CD4-positive, alpha-beta T cell treated with Interleukin-4 for 4 hours (primary cell): ENCODE measurements at places on chromosomes 12 and 14.
A peak's percentile ranks its signal among the peaks of the same experiment; 100 is the strongest.

DNA sequence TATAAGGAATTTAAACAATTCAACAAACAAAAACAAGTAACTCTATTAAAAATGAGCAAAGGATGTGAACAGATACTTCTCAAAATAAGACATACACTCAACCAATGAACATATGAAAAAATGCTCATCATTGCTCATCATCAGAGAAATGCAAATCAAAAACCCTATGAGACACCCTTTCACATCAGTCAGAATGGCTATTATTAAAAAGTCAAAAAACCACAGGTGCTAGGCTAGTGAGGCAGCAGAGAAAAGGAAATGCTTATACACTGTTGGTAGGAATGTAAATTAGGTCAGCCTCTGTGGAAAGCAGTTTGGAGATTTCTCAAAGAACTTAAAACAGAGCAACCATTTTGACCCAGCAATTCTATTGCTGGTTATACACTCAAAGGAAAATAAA, 52.0 kb downstream of the NAV3 start:
- DNase-seq: no peak

- no peak for DNase-seq
Measured at GRCh38 chr14:72830356-72830755, 63.5 kb downstream of the DPF3 start.

DNA sequence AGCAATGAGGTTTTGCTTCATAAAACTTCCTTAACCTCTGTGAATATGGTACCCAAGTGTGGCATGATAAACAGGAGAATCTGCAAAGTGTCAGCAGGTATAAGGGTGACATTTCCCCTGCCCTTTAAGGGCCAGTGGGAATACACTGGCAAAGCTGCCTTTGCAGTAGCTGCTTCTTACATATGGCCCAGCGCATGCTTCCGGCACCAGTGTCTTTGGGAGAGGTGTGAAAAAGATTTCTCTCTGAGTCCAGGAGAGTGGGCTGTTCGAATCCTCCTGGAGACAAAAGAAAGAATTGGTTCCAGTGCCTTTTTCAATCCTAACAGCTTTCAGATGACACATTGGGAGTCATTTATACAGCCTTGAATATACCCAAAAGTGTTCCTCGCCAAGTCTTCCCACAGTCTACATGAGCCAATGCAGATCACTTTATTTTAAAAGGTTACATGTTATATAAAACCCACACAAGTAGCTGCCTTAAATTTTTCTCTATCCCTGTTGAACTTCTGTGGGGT, 437.7 kb downstream of the PRKD1 start:
- DNase-seq: no peak

DNA sequence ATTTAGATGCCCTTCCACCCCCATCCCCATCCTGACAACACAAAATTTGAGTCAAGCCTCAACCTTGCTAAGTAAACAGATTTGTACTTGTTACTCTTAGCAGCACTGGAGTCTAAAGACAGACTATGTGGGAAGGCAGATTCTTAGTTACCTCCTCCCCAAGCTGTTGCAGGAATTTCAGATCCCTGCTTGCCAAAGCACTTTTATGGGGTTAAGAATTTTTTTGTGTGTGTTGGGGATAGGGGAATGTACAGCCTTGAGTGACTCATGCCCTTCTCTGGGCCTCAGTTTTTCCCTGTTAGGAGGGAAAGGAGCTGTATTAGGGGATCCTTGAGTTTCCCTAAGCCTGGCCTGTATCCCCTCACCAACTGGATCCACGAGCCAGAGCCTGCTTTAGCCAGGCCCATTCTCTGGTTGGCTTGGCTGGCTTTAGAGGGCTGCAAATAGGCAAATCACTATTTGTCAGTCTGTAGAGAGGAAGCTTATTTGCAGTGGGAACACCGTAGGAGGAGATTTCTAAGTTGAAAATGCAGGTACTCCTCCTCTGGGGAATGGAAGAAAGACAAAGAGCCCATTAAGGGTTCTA, 27.7 kb upstream of the RNU6-8 start:
- no peak for DNase-seq

GRCh38 chr12:94596596-94596995, 53.8 kb downstream of the TMCC3 start:
- no peak for DNase-seq

DNA sequence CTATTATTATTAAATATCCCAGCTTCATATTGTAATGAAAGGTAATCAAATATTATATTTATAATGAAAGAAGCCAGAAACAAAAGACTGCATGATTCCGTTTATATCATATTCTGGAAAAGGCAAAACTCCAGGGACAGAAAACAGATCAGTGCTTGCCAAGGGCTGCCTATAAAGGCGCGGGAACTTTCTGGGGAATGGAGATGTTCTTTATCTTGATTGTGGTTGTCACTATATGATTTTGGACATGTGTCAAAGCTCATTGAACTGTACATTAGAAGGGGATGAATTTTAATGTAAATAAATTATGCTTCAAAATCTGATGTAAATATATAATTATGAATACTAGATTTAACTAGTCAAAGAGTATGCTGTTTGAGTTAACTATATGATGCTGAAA, 115.4 kb upstream of the KRAS start:
- DNase-seq: no peak

- no peak for DNase-seq
Measured at GRCh38 chr12:60162988-60163720, 567.3 kb downstream of the SLC16A7 start.

- DNase-seq: no peak
Measured at GRCh38 chr12:47222520-47223030, 142.8 kb upstream of the AMIGO2 start.

GRCh38 chr12:45509187-45509586, 220.3 kb upstream of the ARID2 start:
- DNase-seq: peak; percentile 6

GRCh38 chr12:58415716-58416115, 474.3 kb downstream of the ATP23 start:
- DNase-seq: no peak

GRCh38 chr12:6946033-6946919, 2.5 kb downstream of the C12orf57 start:
- peak; percentile 63 for DNase-seq

GRCh38 chr14:90979515-90979914, 80.9 kb downstream of the RPS6KA5 start:
- DNase-seq: no peak

- peak; percentile 50 for DNase-seq
Measured at GRCh38 chr14:77026930-77027537, 1.5 kb downstream of the IRF2BPL start.

DNA sequence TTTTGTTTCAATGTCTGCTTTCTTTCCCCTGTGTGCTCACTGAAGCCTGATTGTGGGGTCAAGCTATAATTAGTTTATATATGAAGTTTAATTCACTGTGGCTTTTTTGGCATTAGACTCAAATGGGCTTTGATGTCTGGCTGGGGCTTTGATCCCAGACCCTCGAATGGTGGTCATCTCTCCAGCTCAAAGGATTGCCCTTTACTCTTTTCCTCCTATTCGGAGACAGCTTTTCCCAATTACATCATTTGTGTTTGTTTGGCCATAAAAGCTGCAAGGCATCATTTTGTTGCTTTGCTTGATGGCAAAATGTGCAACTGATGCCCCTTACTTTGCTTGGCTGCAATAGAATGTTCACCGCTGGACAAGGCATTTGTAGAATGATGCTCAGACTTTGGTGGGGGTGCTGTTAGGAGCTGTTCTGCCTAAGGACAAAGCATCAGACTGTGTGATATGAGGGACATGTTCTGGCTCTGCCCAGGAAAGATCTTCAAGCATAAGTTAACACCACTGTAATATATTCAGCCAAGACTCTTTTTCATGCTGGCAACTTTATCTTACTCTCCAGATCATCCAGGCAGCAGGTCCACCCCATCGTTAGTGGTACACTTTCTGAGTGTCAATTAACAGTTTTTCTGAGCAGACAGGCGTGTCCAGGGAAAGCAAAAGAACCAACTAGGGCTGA, 3.2 kb upstream of the DACT1 start:
- no peak for DNase-seq

GRCh38 chr12:51269174-51270066, 795 bp downstream of the SMAGP start:
- DNase-seq: peak; percentile 60

DNA sequence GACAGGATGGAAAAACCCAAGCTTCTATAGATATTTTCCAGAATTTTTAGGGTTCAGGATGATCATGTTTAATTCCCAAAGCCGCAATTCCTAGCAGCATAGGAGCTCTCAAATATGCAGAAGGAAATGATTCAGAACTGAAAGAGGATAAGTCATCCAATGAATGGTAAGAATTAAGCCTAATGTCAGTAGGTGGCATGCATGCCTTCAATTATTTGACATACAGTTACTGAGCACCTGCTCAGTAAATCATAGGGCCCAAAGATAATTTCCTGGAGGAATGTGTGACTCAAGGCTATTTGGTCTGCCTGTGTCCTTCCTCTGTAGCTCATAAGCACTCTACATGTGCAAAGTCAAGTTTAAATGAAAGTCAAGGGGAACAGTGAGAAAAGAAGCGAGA, 116.8 kb upstream of the SLC38A4 start:
- DNase-seq: no peak

- DNase-seq: no peak
Measured at GRCh38 chr14:55950135-55950534, 168.1 kb upstream of the PELI2 start.

GRCh38 chr12:131735153-131735456, 24.2 kb downstream of the SFSWAP start:
- DNase-seq: no peak

DNA sequence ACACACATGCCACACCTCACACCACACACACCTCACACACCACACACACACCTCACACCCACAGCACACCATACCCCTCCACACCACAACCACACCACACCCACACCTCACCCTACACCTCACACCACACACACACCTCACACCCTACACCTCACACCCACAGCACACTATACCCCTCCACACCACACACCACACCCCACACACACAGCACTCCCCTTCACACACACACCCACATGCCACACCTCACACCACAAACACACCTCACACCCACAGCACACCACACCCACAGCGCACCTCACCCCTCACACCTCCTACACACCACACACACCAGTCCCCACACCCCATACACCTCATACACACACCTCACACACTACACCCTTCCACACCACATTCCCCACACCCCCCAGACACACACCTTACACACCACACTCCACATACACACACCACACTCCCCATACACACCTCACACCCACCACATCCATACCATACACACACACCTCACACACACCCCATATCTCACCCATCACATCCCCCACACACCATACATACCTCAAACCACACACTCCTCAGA, 80.0 kb downstream of the ACTN1 start:
- peak; percentile 4 for DNase-seq

DNA sequence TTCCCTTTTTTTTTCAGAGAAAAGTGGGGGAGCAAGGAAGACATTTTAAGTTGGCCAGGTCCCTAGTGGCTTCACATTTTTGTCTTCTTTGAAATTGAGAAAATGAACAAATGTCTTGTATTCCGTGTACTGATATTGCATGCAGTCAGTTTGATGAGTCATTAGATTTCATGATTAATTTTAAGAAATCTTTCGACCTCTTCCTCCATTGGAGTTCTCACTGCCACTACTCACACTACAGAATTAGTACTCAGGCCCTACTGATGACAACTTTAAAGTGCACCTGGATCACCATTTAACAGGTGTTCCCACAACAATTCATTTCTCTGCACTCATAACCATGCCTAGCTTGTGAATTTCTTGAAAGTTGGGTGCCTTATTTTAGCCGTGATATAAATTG, 50.5 kb downstream of the SAMD4A start:
- DNase-seq: no peak

DNA sequence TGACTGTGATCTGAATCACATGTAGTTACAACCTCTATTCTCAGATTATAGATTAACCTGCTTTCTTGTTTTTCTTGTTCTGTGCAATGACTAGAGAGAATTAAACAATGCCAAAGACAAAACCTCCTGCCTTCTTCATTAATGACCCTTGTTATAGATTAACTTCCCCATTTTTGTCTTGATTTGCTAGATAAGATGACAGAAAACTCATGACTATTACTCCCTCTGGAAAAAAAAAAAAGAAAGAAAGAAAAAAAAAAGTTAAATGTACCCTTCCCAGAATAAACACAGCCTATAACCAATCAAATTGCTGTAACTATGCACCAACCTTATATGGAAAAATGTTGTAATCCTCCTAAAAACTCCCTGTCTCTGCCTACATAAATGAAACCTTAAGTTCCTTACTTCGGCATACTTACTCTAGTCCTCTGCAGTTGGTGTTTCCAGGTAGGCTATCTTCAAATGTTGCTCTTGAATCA, 41.1 kb upstream of the PCED1B start:
- DNase-seq: no peak

DNA sequence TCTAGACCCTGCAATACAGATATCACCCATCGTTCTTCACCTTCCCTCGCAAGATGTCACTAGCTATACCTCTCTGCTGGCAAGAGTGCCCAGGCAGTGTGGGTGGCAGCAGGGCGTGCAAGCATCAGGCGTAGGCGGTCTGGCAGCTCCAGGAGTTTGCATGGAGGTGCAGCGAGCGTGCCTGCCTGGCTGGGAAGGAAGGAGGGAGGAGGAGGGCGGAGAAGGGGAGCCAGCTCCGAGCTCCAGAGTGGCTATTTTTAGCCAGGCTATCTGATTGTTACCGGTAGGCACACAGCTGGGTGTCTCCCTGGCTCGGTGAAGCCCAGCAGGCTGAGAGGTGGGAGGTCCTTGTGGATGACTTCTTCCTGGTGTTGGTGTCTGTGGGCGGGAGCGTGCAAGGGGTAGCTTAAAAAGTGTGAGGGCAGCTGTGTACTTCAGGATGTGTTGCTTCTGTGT, 6.2 kb downstream of the FOXJ2 start:
- DNase-seq: peak; percentile 27

- no peak for DNase-seq
Measured at GRCh38 chr12:67096533-67097318, 172.4 kb upstream of the CAND1 start.

DNA sequence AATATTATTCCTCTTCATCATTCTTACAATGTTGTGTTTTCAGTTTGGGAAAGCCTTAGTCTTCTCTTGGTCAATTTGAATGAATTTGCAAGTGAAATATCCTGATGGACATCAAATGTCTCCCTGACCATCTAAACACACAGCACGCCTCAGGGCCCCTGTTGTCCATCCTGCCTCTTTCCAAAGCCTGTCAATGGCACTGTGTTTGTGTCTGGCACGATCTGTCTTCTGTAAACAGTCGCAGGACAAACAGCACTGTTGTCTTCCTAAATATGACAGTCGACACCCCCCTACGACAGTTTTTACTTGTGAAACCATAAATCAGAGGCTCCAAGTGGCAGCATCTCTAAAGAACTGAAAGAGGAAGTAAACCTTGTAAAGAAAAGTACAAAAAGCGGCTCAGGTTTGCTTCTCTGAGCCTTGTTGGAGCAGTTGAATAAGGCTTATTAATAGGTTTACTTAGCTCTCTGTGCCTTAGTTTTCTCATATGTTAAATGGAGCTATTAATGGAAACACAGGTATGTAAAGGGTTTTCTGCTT, 285.8 kb downstream of the NRXN3 start:
- DNase-seq: no peak

DNA sequence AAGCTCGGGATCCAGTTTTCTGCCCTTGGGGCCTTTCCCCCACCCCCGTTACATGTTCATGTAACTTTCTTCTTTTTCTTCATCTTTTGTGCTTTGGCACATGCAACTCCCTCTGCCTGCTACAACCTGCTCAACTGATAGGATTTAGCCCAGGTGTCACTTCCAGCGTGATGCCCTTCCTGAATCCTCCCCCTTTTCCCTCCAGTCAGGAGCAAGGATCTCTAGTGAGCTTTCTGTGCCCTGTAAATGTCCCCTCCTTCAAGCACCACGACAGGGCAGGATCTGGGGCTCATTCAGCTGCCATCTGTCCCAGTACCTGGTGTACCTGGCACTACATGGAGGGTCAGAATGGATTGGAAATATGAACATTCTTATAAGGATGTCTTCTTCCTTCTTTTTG, 15.3 kb downstream of the PELI2 start:
- no peak for DNase-seq
